ENCODE measurements at places on chromosomes 11 and 22. TPM values are rescaled to one million over a fixed set of nuclear protein-coding genes. Genes with fewer than 3 reads are reported as not detected.

KRTAP5-7 gene
- not detected for total RNA-seq

GRIK4 gene
- total RNA-seq: 0.07 TPM

TRIM48 gene
- not detected for total RNA-seq

CDHR5 gene
- not detected for total RNA-seq

TRIOBP gene
- 26.1 TPM for total RNA-seq

CASP1 gene
- 36.2 TPM for total RNA-seq

TSPAN4 gene
- total RNA-seq: 8.8 TPM

ROBO4 gene
- not detected for total RNA-seq

SORL1 gene
- 44.5 TPM for total RNA-seq

XKR3 gene
- not detected for total RNA-seq

OR5AK2 gene
- not detected for total RNA-seq

MOGAT2 gene
- not detected for total RNA-seq

TRIM29 gene
- total RNA-seq: not detected

FBLN1 gene
- not detected for total RNA-seq

PATE2 gene
- not detected for total RNA-seq

ALDH3B1 gene
- total RNA-seq: 0.33 TPM

PTS gene
- total RNA-seq: 38.4 TPM

CD3D gene
- 438 TPM for total RNA-seq

FXYD2 gene
- total RNA-seq: 5.4 TPM

C11orf65 gene
- 0.64 TPM for total RNA-seq

LRRC56 gene
- 1.8 TPM for total RNA-seq

TSSK2 gene
- not detected for total RNA-seq

IGF2 gene
- total RNA-seq: 3.5 TPM

ARVCF gene
- 1.4 TPM for total RNA-seq

MLC1 gene
- 0.35 TPM for total RNA-seq

PAMR1 gene
- not detected for total RNA-seq

AIFM3 gene
- total RNA-seq: 0.16 TPM

LINC01488 gene
- not detected for total RNA-seq

OR52M1 gene
- not detected for total RNA-seq

RASSF10 gene
- total RNA-seq: not detected

MN1 gene
- total RNA-seq: 0.13 TPM

OR51E2 gene
- total RNA-seq: not detected
